ENCODE measurements at places on chromosomes 16 and 17.

GRCh38 chr17:67531291-67531690 lies 154.2 kb downstream of the PITPNC1 start:
- DNase-seq, result no peak

DNA sequence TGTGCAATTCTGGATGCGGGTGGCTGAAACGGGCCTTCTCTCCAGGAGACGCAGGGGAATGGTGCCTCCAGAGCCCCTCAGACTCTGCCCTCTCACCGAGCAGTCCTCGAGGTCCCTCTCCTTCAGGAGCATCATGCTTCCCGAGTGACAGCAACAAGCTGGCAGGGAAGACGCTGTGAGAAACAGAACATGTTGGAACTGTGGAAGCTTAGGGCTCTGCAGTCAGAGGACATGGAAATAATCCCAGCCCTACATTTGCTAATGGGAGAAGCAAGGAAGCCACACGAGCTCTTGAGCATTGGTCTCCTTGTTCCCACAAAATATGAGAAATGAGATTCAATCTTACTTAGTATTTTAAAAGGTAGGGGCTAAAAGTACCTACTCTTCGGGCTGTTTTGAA lies 115.0 kb downstream of the DYNLRB2 start:
- no peak for DNase-seq

DNA sequence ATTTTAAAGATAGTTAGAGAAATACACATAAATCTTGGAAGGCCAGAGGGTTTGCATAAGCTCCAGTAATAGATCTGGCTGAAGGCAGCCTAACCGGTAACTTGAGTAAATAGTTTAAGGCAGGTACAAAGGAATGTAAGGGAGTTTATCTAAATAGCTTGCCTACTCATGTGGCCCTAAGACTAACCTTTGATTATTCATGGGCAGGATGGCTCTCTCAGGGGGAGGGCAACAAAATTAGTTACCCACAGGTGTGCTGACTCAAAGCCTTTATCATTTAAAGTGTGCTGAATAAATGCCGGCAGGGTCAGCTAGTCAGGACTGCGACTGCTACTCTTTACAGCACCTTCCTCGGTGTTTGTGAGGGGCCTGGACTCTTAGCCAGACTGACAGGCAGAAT lies 761.3 kb upstream of the KIF2B start:
- DNase-seq, result no peak

GRCh38 chr16:31382485-31383161 lies 10.5 kb upstream of the ITGAD start:
- peak; percentile 35 for DNase-seq

GRCh38 chr16:67162506-67163163 lies 1.9 kb upstream of the HSF4 start:
- no peak for DNase-seq

DNA sequence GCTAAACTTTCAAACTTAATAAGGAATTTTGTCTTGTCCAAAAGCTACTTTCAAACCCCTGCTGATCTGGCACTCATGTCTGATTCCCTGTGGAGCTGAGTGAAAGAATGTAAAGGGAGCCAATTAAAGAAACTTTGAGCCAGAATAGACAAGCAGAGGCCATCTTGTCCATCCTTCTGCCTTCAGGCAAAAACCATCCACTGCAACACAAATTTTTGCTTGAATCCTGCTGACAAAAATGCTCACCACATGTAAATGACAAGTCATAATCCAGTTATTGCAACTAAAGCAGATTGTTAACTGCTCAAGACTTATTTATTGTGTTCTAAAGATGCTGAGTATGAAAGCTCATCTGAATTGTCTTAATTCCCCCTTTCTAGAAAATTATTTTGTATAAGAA lies 124.0 kb upstream of the HLF start:
- no peak for DNase-seq

- no peak for DNase-seq
These were observed 28.1 kb downstream of the GRIN2C start for GRCh38 chr17:74831444-74832146.

DNA sequence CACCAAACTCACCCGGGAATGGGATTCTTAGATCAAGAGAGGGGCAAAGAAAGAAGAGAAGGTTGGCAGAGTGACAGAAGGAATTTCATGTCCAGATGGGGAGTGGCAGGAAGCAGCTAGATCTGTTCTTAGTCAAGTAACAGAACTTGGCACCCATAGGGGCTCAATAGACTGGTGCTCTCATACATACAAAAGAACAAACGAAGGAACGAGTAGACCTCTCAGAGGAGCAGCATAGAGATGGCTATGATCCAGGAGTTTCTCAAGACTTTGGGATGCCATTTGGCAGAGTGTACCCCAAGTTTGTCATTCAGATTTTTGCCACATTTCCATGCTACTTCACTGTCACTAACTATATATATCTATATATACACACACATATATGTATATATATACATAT lies 47.9 kb downstream of the GINS3 start:
- DNase-seq, result no peak

- DNase-seq, result no peak
These were observed 114.6 kb upstream of the NOG start for GRCh38 chr17:56478836-56479447.

DNA sequence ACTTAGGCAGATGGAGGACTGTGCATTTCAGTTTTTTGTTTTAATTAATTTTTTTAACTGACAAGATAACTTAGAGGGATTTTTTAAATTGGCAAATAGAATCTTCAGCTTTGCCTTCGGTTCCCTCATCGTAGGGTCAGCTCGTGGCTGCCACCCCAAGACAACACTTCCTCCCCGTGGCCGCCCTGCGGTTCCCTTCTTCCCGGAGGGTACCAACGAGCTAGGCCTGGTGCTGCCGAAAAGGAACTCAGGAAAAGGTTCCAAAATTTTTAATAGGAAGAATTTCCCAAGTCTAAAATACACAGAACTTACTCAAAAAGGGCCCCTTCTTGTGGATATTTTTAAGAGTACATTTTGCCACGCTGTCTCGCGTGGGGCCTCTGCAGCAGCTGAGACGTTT lies 210.4 kb upstream of the CHMP6 start:
- DNase-seq, result no peak

GRCh38 chr17:70621566-70621965 lies 452.2 kb downstream of the KCNJ2 start:
- no peak for DNase-seq

DNA sequence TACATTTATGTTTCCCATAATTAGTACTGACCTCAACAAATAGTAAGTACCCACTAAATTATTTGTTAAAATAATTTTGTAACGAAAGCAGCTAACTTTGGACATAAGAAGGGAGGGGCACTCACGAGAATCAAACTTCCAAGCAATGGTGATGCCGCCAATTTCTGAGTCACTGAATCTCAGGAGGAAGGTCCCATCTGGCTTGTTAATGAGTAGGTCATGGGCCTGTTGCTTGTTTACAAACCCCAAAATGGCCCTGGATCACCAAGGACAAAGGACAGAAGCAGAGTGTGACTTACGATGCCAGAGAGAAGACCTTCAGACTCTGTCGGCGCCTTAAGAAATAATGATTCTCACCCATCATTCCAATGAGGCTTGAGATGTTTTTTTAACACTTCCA lies 15.8 kb upstream of the GHDC start:
- no peak for DNase-seq

- peak; percentile 86 for DNase-seq
These were observed 20.9 kb downstream of the SPACA3 start for GRCh38 chr17:33012522-33013033.

DNA sequence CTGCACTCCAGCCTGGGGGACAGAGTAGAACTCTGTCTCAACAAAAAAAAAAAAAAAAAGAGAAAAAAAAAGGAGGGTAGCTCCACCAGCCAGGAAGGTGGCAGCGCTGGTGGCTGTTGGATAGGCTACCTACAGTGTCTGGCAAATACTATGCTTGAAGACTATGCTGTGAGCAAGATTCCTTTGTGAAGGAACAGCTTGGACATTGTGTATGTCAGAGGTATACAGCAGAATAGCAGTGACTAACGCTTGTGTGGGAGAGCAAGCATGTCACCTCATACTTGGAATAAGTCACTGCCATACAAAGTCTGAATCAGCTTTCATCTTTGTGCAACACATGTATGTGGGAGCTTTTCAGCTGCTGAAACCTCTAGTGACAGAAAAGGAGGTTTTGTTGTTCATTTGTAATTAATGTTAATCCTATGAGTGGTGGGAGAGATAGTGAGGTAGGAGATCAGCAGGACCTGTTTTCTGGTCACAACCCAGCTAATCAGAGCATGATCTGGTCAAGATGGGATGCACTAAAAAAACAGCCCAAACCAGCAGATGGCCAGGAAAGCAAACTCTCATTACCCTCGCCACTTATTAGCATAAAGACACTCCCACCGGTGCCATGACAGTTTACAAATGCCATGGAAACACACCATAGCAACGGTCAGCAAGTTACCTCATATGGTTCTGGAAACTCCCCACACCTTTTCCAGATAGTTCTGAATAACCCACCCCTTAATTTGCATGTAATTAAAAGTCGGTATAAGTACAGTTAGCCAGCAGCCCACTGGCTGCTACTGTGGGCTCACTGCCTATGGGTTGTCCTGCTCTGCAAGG lies 6.8 kb upstream of the ITGAD start:
- no peak for DNase-seq

GRCh38 chr16:46949241-46949892 lies 24.1 kb downstream of the DNAJA2 start:
- no peak for DNase-seq
